ENCODE measurements at places on chromosomes 11 and 22.
A peak's percentile ranks its signal among the peaks of the same experiment; 100 is the strongest.

- no peak for DNase-seq
Observed at GRCh38 chr22:20523086-20523983, 15.9 kb downstream of the MED15 start.

GRCh38 chr11:64741375-64742086, 2.4 kb downstream of the RASGRP2 start:
- DNase-seq = no peak

- no peak for DNase-seq
Observed at GRCh38 chr22:47158457-47158856, 396.0 kb downstream of the TBC1D22A start.

GRCh38 chr11:120066738-120067437, 71.0 kb downstream of the TRIM29 start:
- no peak for DNase-seq

DNA sequence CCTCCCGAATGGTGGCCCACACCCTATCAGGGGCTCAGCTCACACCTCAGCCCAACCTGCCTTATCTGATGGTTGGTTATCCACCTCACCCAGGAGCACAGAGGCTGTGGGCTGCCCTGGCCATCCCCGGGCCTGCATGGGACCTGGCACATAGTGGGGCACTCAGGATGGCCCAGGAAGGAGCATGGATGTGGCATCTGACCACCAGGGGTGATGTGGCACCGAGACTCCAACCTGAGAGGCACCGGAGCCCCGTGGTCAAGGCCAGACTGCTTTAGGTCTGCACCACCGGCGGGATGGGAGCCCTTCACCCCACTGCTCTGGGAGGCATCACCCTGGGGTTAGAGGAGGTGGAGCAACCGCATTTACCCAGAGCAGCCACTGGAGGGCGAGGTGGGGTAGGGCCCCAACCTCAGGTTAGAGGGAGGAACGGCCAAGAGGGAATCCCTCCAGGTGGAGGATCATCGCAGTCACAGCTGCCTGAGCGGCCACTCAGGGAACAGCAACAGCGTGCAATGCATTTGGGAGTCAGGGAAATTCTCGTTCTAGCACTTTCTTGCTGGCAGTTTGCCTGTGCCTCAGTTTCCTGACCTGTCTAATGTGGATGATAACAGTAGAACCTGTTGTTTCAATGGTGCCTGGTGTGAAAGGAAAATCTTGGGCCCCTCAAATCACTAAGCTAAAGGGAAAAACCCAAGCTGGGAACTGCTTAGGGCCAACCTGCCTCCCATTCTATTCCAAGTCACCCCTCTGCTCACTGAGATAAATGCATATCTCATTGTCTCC, 52.9 kb upstream of the CARS1 start:
- peak; percentile 90 for DNase-seq

GRCh38 chr11:12725863-12726682, 51.9 kb downstream of the TEAD1 start:
- no peak for DNase-seq

- no peak for DNase-seq
Observed at GRCh38 chr11:128468111-128468510, 119.2 kb downstream of the ETS1 start.

DNA sequence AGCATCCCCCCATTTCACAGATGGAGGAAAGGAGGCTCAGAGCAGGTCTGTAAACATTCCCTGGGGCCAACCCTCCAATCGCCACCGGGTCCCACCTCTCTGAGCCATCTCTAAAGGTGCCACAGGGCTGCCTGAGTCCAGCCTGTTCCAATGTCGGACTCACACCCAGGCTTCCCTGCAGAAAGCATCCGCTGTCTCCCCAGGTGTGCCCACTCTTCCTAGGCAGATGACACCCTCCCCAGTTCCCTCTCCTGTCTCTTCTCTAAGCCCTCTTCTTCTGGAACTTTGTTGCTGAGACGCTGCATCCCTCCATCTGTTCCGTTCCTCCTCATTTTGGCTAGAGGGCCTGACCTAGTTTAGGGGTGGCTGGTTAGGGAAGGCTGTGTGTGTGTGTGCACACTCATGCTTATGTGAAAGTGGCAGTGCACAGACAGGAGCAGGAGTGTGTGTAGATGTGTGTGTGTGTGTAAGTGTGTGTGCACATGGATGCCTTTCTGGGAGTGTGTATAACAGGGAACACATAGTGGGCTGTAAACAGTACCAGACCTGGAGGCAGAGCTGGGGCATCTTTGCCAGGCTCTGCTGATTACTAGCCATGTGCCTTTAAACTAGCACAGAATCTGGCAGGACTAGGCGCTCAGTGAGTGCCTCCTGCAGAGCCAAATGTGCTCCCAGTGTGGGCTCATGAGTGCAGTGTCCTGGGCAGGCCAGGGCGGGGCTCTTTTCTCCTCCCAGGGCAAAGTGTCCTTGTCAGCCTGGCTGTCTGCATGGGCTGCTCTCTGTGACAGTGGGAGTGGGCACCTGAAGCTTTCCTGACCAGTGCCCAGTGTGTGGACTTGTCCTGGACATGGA, 77.3 kb upstream of the NECTIN1 start:
- DNase-seq = no peak

GRCh38 chr11:12076840-12077534, 33.4 kb upstream of the MICAL2 start:
- DNase-seq = no peak

DNA sequence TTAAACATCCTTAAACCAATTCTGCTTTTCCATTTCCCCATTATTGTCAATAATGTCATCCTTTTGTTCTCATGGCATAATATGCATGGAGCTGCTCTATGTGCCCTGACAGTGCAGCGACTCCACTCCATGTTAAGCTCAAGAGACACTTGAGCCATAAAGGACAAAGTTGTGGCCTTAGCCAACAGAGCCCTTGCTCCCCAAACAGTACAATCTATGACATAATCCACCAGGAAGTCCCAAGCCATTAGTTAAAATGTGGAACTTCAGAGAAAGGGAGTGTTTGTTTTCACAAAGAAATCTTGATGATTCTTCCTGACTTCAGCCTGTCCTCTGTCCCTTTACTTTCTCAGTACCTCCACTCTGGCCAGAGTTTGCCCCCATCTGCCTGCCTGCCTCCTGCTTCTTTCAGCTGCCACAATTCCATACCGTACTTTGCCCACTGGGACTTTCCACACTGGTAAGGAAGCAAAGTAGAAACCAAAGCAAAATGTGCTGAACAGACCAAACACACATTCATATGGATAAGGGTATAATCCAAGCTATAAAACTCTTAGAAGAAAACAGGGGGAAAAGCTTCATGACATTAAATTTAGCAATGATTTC, 46.3 kb upstream of the ZC3H12C start:
- no peak for DNase-seq

DNA sequence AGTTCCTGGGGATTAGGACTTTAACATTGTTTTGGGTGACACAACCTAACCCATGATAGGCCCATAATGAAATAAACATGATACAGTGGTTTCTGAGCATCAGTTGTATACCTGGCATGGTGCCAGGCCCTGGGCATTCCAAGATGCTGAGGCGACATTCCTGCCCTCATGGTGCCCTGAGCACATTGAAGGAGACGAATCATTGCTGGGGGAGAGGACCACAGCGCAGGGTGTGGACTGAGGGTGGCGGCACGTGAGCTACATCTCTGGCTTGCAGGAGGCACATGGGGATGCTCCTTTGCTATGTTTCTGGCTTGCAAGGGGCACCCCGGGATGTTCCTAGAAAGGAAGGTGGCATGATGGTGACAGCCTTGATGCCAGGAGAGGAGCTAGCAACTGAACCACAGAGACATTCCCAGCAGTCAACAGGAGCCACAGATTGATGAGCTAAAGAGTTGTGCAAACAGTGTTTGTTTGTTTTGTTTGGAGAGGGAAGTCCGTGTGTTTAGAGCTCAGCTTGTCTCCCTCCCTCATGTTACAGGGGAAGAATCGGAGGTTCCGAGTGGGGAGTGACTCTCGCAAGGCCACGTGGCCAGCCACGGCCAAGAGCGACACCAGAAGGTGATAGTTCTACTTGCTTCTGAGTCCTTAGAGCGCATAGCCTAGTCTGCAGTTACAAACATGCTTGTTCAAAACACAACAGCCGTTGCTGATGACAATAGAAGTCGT, 106.4 kb downstream of the MIAT start:
- DNase-seq = peak; percentile 19

GRCh38 chr11:119991669-119992068, 146.2 kb downstream of the TRIM29 start:
- peak; percentile 20 for DNase-seq
